ENCODE measurements at places on chromosomes 3 and 15.
A peak's percentile ranks its signal among the peaks of the same experiment; 100 is the strongest.

DNA sequence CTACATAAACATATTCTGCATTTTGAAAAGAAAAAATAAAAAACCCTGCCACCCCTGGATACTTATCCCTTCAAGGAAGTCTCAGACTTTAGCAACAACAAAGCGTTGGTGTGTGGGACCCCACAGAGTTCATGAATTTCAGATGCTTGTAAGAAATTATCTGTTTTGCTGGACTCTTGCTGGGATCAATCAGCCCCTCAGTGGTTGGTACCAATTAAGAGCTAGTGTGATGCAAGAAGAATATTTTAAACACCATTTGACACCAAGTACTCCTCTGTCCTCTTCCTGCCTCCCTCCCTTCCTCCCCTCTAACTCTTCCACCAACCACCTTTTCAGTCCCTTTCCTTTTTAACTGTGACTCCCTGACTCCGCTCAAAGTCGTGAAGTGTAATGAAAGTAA, 51.5 kb downstream of the SST start:
- DNase-seq = no peak

- DNase-seq = no peak
These were observed 49.1 kb upstream of the TPRG1 start for GRCh38 chr3:189122526-189123205.

GRCh38 chr15:41904541-41905005, 10.7 kb upstream of the SPTBN5 start:
- DNase-seq = peak; percentile 46

DNA sequence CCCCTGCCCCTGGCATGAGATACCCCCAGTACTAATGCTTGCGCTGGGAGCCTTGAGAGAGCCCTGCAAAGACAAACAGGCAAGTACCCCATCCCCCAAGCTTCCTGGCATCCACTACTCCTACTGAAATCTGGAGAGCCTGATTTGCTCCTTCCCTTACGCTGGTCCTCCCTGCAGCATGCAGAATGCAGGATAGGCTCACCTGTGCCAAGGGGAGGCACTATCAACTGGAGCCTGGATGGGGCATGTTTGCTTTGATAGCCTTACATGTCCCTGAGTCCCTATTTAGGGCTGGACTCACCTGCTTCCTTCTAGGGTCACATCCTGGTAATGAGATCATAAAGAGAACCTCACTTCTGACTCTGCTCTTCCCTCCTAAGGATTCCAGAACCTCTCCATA, 42.9 kb downstream of the RAB11A start:
- DNase-seq = no peak

DNA sequence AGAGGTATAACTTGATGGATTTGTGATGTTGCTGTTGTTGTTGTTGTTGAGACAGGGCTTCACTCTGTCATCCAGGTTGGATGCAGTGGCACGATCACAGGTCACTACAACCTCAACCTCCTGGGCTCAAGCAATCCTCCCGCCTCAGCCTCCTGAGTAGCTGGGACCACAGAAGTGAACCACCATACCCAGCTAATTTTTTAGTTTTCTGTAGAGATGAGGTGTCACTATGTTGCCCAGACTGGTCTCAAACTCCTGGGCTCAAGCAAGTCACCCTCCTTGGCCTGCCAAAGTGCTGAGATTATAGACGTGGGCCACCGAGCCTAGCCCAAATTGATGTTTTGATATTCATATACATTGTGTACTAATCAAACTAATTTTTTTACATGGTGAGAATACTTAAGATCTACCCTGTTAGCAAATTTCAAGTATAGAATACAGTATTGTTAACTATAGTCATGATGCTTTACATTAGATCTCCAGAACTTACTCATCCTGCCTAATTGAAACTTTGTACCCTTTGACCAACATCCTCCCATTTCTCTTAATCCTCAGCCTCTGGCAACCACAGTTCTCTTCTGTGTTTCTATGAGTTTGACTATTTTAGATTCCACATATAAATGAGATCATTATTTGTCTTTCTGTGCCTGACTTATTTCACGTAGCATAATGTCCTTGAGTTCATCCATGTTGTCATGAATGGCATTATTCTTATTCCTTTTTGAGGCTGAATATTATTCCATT, 23.2 kb downstream of the LMCD1 start:
- DNase-seq = no peak

DNA sequence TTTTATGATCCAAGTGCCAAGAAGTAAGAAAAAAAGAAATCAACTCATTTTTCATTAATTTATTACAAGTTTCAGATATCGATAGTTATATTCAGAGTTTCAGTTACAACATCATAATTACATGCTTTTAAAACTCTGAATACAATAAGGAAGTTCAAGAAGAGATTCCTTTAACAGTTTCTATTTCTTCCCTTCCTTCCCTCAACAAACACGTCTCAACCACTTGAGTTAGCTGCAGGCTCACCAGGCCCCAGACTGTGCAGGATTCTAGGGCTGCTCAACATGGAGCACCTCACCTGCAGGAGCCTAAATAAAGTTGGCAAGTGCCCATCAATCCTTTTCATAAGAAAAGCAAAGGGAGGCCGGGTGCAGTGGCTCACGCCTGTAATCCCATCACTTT, 79.2 kb upstream of the FNDC3B start:
- no peak for DNase-seq

GRCh38 chr15:90327311-90327710, 24.8 kb upstream of the ZNF774 start:
- no peak for DNase-seq

DNA sequence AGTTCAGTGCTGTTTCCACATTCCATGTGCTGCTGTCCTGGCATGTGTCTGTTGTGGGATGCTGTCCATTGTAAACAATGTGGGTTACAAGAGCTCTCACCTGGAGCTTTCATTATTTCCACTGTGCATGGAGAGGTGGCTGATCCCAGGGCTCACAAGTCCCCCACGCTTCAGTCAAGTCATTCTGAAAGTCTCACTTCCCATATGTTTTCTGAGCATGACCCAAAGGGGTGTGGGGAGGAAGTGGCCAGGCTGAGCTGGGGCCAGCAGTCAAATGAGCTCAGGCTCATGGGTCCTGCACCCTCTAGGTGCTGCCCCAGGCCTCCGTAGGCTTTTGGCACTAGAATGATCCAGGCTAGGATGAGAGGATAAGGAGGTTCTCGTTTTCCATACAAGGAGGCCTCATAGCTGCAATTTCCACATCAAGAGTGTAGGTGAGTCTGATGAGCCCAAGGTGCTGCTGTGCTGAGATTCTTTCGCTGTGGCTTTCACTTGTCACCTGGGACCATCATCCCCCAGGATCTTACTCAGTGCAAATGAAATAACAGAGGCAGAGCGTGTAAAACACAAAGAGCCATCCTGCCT, 22.0 kb downstream of the STARD5 start:
- no peak for DNase-seq

- no peak for DNase-seq
These were observed 67.7 kb upstream of the PLXND1 start for GRCh38 chr3:129673897-129674797.

- no peak for DNase-seq
These were observed 130.0 kb downstream of the FBN1 start for GRCh38 chr15:48515500-48515899.

DNA sequence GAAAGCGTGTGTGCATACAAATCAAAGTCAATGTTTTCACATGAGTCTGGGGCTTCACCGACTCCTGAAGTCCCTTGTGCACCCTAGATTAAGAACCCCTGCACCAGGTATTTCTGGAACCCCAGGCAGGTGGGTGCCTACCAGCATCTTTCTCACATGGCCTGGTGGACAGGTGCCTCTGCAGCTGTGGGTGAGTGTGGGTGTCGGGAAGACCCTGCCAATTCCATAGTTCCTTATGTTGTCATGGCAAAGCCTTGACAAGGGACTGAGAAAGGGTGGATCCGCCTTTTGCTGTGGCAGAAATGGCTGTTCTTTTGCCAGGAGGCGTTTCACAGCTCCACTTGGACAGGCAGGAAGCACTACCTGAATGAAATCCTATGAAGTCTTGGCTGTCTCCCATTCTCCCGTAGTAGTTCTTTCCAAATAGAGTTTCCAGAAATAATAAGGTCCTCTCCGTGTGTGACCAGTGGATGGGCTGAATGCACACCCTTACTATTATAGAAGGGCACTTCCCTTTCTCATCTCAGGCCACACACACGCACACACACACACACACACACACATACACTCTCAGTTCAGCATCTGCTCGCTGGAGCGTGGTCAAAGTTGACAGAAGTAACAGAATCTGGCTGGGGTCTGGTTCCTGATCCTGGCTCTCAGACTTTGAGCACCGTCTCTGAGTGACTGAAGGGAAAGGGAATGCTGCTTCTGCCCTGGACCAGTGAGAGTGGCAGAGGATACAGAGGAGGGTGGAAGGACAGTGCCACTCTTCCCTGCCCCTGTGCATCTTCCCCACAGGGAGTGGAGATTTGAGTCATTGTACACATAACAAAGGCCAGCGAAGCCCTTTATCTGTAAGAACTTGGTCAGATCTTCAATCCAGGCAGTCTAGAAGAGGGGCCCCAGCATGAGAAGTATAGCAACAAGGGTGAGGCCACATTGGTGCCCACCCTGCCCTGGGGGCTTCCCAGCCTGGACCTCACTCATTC, 38.7 kb downstream of the PDIA5 start:
- DNase-seq = no peak

GRCh38 chr3:123620343-123620742, 35.5 kb upstream of the HACD2 start:
- DNase-seq = no peak

GRCh38 chr15:29480278-29480677, 210.7 kb upstream of the NSMCE3 start:
- no peak for DNase-seq

GRCh38 chr3:158005391-158006100, 100.7 kb downstream of the SHOX2 start:
- no peak for DNase-seq

- DNase-seq = no peak
These were observed 504 bp downstream of the ABHD2 start for GRCh38 chr15:89088605-89089315.

DNA sequence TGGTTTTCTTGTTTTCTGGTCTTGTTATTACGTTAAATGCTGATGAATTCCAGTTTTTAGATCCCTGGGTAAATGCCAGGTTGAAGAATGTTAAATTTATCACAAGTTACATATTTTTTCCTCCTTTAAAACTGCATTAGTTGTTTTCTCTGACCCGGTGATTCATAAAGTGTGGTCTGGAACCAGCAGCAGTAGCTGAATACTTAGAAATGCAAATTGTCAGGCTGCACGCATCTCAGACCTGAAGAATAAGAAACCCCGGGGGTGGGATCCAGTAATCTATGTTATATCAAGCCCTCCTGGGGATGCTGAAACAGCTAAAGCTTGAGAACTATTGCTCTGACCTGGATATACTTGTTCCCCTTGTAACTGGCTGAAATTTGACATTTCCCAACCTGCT, 69.1 kb downstream of the PEX5L start:
- no peak for DNase-seq
